Stimulated activated CD4-positive, alpha-beta T cell treated with anti-CD3 and anti-CD28 coated beads, Interleukin-2, amount 100 ng/mL, for 4 hours (primary cell): ENCODE measurements at places on chromosomes 5 and 9.

DNA sequence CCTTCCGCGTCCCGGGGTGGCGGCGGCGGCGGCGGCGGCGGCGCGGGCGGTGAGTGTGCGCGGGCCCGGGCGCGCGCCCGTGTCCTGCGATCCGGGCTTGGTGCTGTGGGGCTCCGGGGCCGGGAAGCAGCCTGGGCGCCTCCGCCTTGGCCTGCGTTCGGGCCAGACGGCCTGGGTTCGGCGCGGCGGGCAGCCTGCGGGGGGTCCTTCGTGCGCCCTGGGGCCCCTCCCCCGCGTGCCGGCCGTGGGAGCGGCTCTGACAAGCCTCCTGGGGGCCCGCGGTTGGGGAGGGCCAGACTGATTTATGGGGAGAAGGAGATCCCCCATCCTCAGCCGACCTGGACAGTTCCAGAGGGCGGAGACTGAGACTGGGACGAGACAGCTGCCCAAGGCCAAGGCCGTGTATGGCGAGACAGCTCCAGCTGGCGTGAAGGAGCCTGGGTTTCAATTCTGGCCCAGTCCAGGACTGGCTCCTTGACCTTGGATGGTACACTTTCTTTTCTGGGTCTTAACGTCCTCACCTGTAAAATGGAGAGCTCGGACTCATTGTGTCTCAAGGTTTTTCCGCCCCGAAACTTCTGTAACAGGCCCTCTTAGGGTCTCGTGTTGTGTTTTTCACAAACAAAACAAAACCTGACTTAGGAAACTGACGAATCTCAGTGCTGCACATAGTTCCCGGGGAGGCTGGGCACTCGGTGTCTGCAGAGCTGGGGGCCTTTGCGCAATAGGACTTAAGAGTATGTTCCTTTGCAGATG lies 603 bp downstream of the TMEM268 start:
- DNase-seq, result no peak

DNA sequence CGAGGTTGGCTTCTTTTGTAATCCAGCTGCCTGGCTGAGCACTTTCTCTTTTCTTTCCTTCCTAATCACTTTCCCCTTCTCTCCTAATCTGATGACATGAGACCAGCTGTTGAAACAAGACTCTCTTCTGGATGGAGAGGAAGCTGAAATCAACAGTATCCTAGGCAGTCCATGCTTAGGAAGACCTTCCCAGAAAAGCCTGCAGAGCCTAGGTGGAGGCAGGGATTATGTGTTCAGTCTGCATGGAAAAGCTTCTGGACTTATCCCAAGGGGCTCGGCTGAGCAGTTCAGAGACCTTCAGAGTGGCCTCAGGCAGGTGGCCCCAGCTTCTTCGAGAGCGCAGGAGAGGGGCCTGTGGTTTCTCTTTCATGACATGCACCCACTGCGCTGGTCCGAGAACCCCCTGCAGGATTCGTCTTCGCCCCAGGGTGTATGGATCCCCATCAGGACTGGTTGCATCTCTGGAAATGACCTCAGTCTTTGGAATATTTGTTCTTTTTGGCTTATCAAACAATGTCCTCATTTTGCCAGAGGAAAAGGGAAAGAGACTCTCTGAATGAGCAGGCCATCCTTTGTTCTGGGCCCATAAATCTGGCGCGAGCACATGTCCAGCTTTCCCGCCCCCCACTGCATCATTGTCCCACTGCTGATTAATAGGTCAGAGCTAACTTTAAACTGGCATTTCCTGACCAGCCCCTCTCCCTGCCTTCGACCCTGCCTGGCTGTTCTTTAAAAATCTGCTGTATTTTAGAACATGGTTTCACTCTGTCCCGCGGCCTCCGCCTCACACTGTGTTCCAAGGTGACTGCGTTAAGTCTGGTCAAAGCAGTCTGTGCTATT lies 177.9 kb upstream of the KLF4 start:
- DNase-seq, result no peak

GRCh38 chr9:70868661-70869652 lies 252.5 kb downstream of the TRPM3 start:
- DNase-seq, result no peak

DNA sequence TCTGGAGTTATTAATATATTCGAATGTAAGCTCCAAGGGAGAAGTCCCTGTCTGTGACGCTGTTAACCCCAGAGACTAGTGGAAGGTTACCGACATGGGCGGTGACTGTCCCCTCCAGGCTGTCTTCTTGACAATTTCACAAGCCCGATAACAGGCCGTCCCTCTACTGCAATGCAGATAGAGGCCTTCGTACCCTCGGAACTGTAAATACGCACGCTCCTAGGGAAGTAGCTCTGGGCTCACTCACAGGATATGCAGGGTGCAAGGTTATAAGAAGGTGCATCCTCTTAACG lies 680 bp upstream of the RFK start:
- peak; percentile 15 for DNase-seq

DNA sequence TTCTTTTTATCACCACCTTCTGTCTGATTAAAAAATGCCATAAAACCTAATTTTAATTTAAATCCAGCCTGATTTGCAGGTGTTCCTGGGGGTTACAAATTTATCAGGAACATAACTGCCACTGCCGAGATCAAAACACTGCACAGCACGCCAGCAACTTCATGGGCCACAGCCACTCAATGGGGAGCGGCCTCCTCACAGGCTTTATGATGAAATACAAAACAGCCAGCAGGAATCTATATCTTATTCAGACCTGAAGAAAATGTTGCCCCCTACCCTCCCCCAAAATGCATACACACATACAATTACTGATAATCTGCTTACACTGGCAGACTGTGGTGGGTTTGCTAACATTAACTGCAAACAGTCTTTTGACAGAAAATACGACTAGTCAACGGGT lies 151.7 kb upstream of the POU5F2 start:
- DNase-seq, result no peak

DNA sequence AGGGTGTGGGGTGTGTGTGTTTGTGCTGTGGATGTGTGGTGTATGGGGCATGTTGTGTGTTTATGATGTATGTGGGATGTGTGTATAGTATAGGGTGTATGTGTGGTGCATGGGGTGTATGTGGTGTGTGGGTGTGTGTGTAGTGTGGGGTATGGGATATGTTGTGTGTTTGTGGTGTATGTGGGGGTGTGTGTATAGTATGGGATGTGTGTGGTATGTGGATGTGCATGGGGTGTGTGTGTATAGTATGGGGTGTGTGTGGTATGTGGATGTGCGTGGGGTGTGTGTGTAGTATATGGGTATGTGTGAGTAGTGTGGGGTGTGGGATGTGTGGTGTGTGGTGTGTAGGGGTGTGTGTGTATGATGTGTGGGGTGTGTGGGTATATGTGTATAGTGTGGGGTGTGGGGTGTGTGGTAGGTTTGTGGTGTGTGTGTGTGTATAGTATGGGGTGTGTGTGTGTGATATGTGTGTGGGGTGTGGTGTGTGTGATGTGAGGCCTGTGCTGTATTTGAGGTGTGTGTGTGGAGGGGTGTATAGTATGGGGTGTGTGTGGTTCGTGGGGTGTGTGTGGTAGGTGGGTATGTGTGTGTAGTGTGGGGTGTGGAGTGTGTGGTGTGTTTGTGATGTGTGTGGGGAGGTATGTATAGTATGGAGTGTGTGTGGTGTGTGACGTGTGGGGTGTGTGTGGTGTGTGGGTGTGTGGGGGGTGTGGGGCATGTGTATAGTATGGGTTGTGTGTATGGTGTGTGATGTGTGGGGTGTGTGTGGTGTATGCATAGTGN lies 10.5 kb downstream of the ECSCR start:
- no peak for DNase-seq

- no peak for DNase-seq
These were observed 82.7 kb downstream of the DOCK8 start for GRCh38 chr9:297104-297972.

DNA sequence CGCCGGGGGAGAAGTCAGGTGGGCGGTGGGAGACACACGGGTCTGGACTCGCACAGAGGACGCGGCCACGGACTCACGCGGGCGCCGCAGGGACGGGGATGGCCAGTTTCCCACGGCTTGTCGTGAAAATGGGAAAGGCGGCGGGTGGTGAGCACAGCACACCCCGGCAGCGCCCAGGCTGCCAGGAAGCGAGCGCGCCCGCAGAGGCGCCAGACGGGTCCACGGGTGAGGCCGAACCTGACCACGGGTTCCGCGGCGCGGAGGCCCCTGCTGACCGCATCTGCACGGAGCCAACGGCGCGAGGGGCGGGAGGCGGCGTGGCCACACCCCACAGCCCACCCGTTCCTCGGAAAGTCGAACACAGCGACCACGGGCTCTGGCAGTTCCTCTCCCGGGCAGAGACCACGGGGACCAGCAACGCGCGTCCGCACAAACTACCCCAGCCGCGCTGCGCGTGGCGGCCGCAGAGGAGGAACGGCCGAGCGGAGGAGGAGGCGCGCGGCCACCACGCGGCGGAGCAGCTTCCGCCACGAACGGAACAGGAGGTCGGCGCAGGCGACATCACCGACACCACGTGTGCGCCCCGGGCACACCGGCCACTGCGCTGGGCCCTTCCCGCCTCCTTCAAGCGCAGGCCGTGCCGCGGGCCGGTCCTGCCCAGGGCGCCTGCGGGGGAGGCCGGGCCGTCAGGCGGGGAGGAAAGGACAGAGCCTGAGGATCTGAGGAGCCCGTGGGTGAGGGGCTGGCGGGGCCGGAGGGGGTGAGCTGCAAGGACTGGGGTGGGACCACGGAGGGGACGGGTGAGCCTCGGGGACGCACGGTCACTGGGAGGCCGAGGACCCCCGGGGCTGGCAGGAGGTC lies 5.6 kb downstream of the EXD3 start:
- no peak for DNase-seq

DNA sequence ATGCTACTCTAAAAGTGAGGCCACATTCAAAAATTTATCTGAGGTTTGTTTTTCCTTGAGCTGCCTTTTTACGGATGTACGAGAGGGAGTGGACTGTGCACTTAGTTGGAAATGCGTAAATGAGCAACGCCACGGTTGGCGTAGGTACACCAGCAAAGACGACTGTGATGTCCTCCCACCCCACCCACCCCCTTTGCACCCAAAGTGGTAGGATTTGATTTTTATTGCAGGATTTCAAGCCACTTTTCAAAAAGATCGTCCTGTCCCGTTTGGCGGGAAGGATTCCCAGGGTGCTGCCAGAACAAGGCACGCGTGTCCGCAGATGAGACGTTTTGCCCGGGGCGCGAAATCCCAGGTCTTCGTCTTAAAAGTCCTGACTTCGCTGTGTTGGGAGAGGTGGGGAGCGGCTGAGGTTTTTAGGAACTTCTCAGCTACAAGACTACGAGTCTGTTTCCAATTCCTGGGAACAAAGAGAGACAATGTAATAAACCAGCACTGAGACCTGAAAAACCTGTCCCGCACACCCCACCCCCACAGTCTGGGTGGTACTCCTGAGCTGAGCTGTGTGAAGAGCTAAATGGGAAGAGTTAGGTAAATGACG lies 1.0 kb upstream of the TLE1 start:
- DNase-seq, result no peak

- no peak for DNase-seq
These were observed 108.9 kb downstream of the PSD2 start for GRCh38 chr5:139904566-139904815.

GRCh38 chr9:105966834-105967233 lies 272.5 kb downstream of the TMEM38B start:
- no peak for DNase-seq

DNA sequence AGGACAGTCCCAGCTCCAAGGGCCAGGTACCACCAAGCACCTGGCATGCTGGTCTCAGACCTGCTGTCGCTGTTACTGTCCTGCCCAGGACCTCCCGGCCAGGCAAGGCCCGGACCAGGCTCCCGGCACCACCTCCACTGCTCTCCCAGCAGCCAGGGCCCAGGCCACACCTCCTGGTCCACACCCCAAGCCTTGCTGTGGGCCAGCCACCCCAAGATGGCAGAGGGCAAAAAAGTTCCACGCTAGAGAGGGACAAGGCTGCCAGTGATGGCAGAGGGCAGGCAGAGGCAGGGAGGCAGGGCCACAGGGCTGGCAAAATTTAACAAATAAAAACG lies 1.1 kb downstream of the DNLZ start:
- no peak for DNase-seq

DNA sequence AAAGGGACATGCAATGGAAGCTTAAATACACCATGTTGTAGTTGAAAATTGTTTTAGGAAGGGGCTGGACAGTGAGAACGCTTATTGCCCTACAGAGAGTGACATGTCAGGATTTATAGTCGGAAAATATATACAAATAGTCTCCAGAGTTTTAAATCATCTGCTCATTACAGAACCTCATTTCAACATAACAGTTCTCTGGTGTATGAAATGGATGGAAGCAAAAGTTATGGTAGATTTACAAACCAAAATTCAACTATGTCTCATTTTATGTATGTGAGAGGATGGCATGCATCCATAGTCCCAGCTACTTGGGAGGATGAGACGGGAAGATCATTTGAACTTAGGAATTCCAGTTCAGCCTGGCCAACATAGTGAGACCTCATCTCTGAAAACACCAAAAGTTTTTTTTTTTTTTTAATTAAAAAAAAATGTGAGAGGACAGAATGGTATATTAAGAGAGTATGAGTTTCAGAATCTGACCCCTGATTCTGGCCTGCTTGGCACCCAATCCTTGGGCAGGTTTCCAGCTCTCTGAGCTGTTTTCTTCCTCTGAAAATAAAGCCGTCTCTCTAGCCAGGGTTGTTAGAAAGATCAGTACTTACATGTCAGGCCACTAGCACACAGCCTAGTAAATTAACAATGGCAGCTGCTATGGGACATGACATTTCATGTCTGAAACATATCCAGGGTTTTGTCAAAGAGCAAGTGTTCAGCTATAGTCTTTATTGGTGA lies 40.1 kb downstream of the IQGAP2 start:
- no peak for DNase-seq

GRCh38 chr9:78909566-78909965 lies 612.6 kb downstream of the PSAT1 start:
- DNase-seq, result no peak

DNA sequence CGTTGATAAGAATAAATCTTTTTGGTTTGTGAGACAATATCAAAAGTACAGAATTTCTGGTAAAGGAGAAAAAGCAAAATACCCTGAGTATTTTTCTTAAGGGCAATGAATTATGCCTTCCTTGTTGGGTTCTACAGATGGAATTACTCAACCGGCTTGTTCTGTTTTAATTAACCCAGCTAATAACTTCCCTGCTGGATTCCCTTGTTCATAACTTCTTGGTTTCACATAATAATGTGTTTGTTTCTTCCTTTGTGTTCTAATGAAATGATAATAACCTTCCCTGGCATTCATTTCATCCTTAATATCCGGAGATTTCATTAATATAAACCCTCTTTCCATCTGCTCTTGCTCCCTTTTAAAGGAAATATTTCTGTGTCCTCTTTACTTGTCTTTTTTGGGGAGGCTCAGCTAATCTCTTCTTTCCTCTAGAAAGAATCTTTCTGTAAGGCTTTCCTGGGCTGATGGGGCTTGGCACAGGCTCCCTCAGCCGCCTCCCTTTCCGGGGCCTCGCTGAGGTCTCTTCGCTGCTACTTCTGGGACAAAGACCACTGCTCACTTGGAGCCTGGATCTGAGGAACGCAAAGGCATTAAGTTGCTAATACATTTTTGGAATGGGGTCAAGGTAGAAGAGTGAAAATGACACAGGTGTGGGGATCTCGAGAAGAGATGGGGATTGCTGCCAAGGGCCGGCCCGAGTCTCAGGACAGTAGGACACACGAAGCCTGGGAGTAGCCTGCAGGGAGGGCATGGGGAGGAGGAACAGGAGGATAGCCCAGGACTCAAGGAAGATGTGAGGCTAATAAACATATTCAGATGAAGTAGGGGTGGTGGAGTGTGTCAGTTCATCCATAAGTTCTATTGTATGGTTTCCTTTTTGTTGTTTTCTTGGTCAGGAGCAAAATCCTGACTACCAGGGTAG lies 118.5 kb downstream of the NRG2 start:
- no peak for DNase-seq

GRCh38 chr5:5906778-5907177 lies 471.6 kb downstream of the MED10 start:
- DNase-seq, result no peak
